ENCODE measurements at places on chromosomes 6 and 20.
A peak's percentile ranks its signal among the peaks of the same experiment; 100 is the strongest.

DNA sequence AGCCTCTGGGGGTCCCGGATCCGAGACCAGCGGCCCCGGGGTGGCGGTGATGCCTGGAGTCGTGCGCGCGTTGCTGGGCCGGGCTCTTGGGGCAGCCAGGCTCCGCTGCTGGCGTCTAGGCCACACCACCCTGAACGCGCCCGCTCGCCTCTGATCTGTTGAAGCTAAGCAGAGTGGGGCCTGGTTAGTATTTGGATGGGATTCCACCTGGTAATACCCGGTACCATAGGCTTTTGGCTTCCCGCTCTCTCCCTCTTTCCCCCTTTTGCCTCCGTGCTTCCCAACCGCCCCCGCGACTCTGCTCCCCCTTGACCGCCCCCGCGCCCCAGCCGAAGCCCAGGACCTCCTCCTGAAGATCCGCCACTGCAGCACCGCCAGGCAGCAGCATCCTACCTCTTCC, 1383.5 kb upstream of the DEFB115 start:
- DNase-seq = peak; percentile 62

- no peak for DNase-seq
Measured at GRCh38 chr6:149114167-149114566, 203.3 kb upstream of the TAB2 start.

GRCh38 chr20:38727607-38728190, 3.4 kb downstream of the SLC32A1 start:
- DNase-seq = no peak

GRCh38 chr6:161736326-161736725, 462.5 kb upstream of the AGPAT4 start:
- DNase-seq = no peak

DNA sequence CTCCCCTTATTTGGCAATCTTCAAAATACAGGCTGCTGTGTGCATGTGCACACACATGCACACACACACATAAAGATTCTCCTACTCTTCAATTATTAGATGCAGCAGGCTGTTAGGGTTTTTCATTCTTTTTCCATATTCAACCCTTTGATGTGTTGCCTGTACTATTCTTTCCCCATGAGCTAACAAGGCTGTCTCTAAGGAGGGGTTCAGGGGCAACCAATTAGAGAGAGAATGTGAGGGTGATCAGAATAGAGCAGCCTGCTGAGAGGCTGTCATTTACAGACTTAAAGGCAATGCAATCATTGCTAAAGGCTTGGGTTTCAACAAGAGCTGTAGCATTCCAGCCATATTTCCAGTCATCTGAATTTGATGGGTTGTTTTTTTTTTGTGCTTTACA, 467.4 kb upstream of the ID4 start:
- no peak for DNase-seq

GRCh38 chr20:59314997-59315396, 14.6 kb downstream of the EDN3 start:
- no peak for DNase-seq

All from RPMI8226 (cell line).